Hypothalamus (tissue), 51 donors: ENCODE measurements at places on chromosomes 1 and 21.

DNA sequence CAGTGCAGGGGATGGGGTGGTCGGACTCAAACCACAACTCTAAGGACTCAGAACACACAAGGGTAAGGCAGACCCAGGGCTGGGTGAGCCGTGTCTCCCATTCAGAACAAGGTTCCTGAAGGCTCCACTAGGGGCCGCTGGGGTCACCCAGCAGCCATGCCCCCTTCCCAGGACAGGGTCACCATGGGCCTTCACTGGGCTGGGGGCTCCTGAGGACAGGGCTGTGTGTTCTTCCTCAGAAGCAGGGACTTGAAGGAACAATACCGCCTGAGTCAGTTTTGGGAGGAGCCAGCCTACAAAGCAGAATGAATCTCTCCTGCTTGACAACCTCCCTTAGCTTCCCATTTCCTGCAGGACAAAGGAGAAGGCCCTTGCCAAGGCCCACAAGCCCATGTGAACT, 15.4 kb downstream of the RIMS3 start:
- no peak for DNase-seq

GRCh38 chr1:204084247-204084772, 11.4 kb downstream of the SOX13 start:
- peak; percentile 73 for DNase-seq

- DNase-seq = no peak
These were observed 73.7 kb downstream of the DHRS3 start for GRCh38 chr1:12544357-12544756.

DNA sequence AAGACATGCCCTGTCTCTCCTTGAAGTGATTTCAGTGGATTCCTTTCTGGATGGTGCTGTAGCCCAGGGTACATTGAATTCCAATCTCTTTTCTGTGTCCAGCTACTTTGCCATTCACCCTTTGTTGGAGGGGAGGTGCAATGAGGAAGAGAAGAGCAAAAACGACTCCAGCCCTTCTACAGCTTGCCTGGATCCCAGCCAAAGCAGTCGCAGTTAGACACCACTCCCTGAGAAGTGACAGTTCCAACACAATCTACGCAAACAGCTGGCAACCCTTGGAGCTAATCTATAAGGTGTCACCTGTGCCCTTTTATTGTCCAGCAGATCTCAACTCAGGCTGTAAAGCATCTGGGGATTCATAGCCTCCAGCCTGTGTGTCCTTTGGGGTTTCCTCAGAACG, 4.6 kb downstream of the CD244 start:
- no peak for DNase-seq

- no peak for DNase-seq
These were observed 12.3 kb downstream of the ATG4C start for GRCh38 chr1:62796221-62796620.

GRCh38 chr1:7234471-7234755, 449.2 kb downstream of the CAMTA1 start:
- no peak for DNase-seq
